ENCODE measurements at places on chromosomes 5 and 9. TPM values are rescaled to one million over a fixed set of nuclear protein-coding genes. Genes with fewer than 3 reads are reported as not detected.

NR6A1 gene
- 0.52 TPM for polyA plus RNA-seq

PCDHGB7 gene
- polyA plus RNA-seq = 1.2 TPM

DNAJB5 gene
- polyA plus RNA-seq = 13.4 TPM

OMD gene
- polyA plus RNA-seq = 1.3 TPM

IL4 gene
- polyA plus RNA-seq = 0.59 TPM

DNA sequence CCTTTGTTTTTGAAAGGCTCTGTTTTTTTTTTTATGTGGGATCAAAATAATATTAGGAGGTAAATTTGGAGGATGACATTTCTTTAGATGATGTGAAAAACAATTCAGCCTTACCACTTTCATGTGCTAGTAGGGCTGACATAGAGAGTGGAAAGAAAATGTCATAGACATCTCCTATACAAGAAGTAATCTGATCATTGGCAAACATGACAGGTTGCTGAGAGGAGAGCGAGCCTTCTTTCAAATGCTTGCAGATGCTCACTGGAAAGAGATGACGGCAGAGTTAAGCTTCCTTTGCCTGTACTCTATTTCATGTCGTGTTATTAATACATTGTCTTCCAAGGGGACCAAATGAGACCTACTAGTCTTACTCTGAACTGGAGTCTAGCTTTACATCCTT is 160.1 kb upstream of the DAP start:
- no peak for DNase-seq

- no peak for DNase-seq
Observed at GRCh38 chr5:11497651-11498050, 406.6 kb downstream of the CTNND2 start.

- DNase-seq = no peak
Observed at GRCh38 chr9:88926781-88927505, 64.3 kb upstream of the S1PR3 start.

DNA sequence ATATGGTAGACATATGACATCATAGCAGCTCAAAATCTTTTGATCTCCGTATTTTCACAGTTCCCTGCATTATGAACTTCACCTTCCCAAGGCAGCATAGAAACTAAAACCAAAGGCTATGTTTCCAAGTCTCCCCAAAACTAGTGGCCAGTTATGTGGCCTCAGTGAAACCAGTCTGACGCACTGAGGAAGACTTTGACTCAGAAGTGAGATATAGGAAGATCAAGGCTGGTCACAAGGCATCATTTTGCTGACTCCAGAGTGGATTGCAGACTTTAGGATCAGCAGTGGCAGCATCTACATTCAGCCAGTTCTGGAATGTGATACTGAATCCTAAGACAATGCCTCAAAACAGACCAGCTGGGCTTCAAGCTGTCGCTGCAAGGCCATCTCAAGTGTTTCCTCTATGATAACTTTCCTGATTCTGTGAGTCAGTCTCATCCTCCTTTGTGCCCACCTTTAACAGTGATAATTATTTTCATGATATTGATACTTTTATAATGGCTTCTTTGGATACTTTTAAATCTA is 34.4 kb upstream of the ELL2 start:
- no peak for DNase-seq

GRCh38 chr5:164497311-164498064 is 992.1 kb downstream of the MAT2B start:
- DNase-seq = no peak

DNA sequence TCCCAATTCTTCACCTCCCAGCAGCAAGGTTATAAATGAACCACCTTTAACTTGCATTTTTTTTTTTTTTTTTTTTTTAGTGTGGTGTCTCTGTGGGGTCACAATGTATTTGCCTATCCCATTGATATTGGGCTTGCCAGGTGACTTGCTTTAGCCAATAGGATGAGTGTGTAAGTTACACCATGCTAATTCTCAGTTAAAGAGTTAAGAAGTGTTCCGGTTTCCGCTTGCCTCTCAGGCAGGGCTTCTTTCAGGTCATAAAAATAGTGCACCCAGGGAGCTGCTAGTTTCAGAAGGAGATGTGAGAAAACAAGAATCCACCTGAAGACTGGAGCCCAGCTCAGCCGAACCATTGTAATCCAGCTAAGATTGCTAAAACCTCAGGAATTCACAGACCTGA is 84.2 kb upstream of the PTPRD start:
- DNase-seq = no peak

DNA sequence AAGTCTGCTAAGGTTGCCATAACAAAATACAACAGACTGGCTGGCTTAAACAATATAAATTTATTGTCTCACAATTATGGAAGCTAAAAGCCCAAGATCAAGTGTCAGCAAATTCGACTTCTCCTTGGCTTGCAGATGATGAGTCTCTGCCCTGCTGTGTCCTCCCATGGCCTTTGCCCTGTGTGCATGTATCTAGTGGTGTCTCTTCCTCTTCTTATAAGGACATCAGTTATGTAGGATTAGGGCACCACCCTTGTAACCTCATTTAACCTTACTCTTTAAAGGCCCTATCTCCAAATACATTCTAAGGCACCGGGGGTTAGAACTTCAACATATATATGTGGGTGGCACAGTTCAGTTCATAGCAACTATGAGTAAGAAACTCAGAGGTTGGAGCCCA is 157.9 kb upstream of the RASA1 start:
- no peak for DNase-seq

- DNase-seq = no peak
Observed at GRCh38 chr5:151096001-151096373, 15.2 kb upstream of the TNIP1 start.

- DNase-seq = no peak
Observed at GRCh38 chr5:53934151-53934820, 373.8 kb downstream of the NDUFS4 start.

- no peak for DNase-seq
Observed at GRCh38 chr9:134961331-134962064, 43.8 kb upstream of the FCN1 start.

- DNase-seq = no peak
Observed at GRCh38 chr5:37495668-37496347, 116.7 kb downstream of the WDR70 start.

GRCh38 chr5:119357808-119358529 is 2.1 kb downstream of the TNFAIP8 start:
- no peak for DNase-seq

GRCh38 chr9:88628114-88628513 is 93.1 kb downstream of the NXNL2 start:
- DNase-seq = no peak

DNA sequence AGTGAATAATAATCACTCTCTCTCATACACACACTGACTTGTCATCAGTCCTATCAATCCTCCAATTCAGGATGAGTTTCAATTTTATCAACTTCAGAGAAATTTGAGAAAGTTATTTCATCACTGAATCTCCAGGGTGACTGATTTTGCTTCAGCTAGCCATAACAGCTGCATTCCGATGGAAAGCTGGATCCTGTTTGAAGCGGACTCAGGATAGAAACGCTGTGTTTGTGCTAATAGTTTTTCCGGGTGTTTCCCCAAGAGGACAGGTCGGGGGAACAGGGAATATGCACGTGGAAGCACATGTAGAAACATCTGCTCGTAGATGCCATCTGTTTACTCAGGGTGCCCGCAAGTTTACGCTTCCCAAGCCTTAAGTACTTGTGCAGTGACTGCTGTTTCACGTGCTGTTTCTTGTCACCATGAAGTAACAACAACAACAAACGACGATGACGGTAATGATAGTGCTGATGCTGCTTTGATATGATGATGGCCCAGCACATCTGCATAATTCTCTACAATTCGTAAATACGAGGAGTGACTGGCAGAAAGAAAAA is 263.7 kb upstream of the DAPK1 start:
- no peak for DNase-seq

DNA sequence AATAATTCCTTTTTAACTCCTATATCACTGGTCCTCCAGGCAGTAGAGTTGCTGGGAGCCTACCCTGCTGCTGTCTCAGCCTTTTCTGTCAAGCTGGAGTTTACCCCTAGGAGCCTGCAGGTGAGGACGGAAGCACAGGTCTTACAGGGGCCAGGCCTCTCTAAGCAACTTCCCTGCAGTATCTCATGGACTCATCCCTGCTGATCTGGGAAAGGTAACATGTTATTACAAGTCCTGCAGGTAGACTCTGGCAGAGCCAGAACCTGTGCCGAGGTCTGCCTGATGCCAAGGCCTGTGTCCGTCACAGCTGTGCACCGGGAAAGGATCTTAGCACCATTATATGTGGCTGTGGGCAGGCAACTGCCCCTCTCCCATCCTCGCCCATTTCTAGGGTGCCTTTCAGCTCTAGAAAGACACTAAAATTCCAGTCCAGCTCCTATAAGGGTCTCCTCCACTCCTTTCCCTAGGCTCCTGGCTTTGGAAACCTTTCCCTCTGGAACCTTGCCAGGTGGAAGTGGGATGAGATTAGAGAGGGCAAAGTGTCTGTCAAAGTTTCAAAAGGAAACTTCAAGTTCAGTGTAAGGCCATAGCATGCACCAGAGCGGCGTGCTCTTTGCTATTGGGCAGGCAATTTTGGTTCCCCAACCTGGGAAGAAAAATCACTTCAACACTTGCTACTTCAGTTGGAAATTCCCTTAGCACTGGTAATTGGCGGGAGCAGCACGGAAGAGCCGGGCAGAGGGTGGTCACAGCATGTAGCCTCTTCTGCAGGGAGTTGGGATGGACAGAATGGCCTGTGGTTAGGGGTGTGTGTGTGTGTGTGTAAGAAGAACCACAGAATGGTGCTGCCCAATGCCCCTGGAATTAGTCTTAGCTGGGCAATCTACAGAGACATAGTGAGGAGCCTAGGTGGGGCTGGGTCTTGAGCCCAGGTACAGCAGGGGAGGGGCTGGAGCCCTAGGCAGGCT is 17.5 kb downstream of the TMEM171 start:
- DNase-seq = no peak

All from thymus (tissue), 14 donors.